ENCODE measurements at places on chromosomes 2 and 18. TPM values are rescaled to one million over a fixed set of nuclear protein-coding genes. Genes with fewer than 3 reads are reported as not detected.

RSAD2 gene
- not detected for total RNA-seq

TET3 gene
- 5.9 TPM for total RNA-seq

DSEL gene
- 13.2 TPM for total RNA-seq

TLX2 gene
- not detected for total RNA-seq

FOXI3 gene
- total RNA-seq = not detected

RNF125 gene
- 0.33 TPM for total RNA-seq

ANO7 gene
- total RNA-seq = 1.8 TPM

DOCK10 gene
- 2.0 TPM for total RNA-seq

CRYGD gene
- not detected for total RNA-seq

TRPM8 gene
- 0.33 TPM for total RNA-seq

C2orf42 gene
- 5.4 TPM for total RNA-seq

GPR39 gene
- 4.7 TPM for total RNA-seq

HK2 gene
- 9.8 TPM for total RNA-seq

DHRS9 gene
- not detected for total RNA-seq

THSD7B gene
- 0.13 TPM for total RNA-seq

IMMT gene
- total RNA-seq = 62.1 TPM

SCN2A gene
- total RNA-seq = 0.89 TPM

OR6B2 gene
- not detected for total RNA-seq

IL1A gene
- not detected for total RNA-seq

CFAP65 gene
- 0.13 TPM for total RNA-seq

SDC1 gene
- total RNA-seq = 65.5 TPM

NEU2 gene
- not detected for total RNA-seq

LRRTM1 gene
- total RNA-seq = 0.13 TPM

SCYGR8 gene
- not detected for total RNA-seq
